ENCODE measurements at places on chromosomes 13 and 19.

GRCh38 chr13:52695856-52696255 lies 43.2 kb downstream of the SUGT1 start:
- DNase-seq: no peak

- no peak for DNase-seq
Observed at GRCh38 chr19:577439-578392, 5.3 kb downstream of the BSG start.

GRCh38 chr19:10583036-10583776 lies 3.9 kb downstream of the AP1M2 start:
- no peak for DNase-seq

GRCh38 chr19:29467824-29468401 lies 57.9 kb upstream of the VSTM2B start:
- DNase-seq: no peak

DNA sequence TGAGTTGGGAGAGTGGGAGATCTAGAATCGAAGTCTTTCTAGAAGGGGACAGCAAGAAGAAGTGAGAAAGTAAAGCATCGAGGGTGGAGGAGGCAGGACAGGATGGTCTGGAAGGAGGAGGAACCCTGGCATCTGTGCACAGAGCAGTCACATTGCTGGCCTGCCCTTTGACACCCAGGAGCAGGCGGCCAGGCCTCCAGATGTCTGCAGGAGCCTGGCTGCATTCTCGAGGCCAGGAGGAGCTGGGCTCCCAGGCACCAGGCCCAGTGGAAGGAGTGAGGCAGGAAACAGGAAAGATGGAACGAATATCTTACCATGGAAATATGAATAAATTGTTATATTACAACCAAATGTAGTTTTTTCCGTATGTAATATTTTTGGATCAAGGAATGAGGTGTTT lies 27.7 kb upstream of the ARGLU1 start:
- no peak for DNase-seq
